ENCODE measurements at places on chromosomes 5 and 9.

DNA sequence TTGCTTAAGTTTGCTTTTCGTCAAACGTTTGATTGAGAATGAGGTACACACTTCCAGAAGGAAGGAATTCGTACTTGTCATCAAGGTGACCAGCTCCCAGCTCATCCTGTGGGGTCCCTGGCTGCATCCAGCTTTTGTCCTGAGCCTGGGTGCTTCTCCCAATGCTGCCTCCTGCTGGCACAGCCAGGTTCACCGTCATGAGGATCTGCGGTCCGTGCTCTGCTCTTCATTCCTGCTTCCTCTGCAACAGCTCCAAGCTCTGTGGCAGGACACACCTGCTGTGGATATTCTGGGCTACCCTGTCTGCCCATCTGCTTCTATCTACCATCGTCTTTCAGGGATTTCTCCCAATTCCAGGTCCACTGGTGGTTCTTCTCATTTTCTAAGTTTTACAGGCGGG, 13.3 kb upstream of the UBE2QL1 start:
- no peak for DNase-seq

DNA sequence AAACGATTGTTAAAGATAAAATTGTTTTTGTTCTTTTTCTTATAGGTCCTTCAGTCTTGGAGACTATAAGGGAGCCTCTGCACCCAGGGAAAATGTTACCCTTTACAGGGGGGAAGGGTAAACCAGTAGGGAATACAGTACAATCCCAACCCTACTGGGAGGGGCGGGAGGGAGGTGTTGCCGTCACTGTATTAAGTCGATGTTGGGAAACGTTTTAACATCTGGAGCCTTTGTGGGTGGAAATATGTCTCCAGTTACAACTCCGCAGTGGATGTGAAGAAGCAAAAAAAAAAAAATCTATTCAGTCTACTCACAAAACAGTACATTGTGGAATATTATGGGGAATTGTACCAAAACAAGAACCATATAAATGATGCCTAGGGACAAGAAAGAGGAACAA, 47.2 kb upstream of the FCHO2 start:
- DNase-seq = no peak

DNA sequence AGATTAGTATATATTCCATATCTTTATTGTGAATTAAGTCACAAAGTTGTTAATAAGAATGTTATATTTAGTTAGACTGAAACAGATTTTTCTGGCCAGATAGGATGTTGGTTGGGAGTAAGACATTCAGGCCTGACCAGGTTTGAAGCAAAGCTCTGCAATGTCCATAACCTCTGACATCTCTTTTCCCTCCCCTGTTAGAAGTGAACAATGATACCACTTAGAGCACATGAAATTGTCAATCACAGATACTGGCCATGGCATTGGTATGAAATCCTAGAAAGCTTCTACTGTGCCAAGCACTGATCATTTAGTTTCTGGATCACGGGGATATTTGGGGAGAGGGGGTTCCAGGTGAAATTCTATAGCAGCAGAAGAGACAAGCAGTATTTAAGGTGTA, 1455.1 kb upstream of the CDH9 start:
- DNase-seq = no peak

GRCh38 chr9:27453860-27454553, 70.1 kb upstream of the IFNK start:
- DNase-seq = no peak

DNA sequence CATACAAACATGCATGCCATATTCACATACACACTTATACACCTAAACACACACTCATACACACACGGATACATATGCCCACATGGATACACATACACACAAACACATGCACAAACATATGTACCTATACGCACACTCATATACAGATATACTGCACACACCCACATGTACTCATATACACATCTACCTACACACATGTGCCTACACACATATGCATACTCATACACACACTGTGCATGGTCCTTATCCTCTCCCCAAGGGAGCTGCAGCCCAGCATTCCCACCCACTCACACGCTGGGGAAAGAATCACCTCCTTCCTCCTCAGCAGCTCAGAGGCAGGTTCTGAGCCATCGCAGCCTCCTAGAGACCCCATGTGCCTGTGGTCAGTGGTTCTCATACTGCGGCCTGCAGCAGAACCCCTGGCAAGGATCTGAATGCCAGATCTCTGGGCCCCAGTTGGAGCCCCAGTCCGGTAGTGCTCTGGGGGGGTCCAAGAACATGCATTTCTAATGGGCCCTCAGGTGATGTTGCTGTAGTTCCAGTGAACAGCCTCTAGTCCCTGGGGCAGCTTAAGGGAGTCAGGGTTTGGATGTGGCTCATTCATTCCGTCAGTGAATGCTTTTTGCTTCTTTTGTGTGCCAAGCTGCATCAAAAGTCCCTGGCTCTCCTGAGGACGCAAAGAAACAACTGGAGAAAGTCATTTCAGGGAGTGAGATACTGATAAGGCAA, 39.0 kb downstream of the SEMA4D start:
- no peak for DNase-seq

- DNase-seq = no peak
Measured at GRCh38 chr5:143311428-143311827, 92.1 kb downstream of the NR3C1 start.

- DNase-seq = no peak
Measured at GRCh38 chr5:142446960-142447279, 122.1 kb upstream of the SPRY4 start.

- no peak for DNase-seq
Measured at GRCh38 chr5:87278590-87279100, 11.0 kb downstream of the RASA1 start.

DNA sequence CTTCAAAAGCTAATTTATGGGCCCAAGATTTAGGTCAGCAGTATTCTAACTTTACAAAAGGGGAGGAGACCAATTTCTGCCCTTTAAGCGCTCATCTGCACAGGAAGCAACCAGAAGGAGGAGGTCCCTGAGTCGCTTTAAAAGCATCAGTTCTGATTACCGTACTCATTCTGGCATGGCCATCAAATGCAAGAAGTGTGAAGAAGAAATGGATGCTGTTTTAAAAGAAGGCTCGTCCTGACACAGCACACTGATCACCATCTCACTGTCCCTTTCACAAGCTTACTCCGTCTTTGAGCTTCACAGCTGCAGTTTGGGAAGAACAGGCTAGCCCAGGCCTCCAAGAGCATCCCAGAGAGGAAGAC, 17.5 kb downstream of the ZNF608 start:
- no peak for DNase-seq

- DNase-seq = no peak
Measured at GRCh38 chr9:36935768-36936497, 98.1 kb downstream of the PAX5 start.

DNA sequence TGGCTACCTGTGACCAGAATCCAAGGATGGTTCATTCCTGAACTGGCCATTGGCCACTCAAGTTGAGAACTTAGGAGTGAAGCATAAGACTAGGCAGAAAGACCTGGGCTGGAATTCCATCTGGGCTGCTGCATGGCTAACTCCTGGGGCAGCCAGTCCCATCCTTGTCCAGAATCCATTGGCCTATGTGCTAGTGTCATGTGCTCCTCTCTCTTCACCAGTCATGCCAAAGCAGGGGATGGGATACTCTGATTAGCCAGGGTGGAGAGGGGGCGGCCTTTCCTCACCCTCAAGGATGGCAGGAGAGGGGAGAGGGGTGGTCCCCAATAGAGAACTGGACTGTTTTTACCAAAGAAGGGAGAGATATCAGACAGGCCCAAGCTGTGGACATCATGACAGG, 93.2 kb downstream of the ZNF618 start:
- DNase-seq = no peak

DNA sequence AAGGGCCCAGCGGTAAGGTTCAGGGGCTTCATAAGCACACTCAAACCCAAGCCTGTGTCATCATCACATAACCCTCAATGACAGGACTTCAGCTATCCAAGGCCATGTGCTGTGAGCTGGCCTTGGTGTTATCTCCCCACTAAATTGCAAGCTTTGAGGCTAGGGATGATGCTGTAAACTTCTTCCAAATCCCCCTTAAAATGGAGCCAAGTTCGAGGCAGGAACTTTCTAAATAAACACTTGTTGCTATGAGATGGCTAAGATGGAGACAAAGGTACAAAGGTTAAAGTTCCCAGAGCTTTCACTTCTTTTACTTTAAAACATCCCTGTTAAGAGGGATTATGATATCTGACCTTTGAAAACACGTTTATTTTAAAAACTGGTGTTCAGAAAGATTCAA, 123.6 kb downstream of the MYO10 start:
- DNase-seq = no peak

DNA sequence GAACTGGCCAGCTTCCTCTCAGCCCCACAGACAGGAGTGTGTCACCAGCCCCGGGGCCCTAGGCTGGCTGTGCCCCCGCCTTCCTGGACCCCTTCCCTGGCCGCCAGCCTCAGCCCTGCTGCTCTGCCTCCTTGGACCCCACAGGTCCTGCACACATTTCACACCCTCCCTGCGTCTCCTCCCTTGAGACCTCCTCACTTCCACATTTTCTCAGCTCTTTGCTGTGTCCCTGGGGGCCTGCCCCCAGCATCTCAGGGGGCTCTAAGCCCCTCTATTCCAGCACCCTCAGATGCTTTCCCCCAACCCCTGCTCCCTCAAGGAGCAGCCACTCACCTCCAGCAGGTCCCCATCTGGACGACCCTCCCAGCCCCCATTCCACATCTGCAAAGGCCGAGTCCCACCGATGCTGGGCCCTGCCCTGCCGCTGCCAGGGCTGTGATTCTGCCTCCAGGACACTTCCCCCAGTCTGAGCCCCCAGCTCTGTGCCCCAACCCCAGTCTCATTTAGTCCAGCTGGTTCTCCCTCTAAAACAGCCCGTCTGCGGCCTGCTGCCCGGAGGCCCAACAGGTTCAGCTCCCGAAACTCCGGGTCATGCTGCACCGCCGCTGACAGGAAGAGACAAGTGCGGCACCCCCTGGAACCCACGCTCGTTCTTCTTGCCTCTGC, 4.2 kb downstream of the SLC34A3 start:
- no peak for DNase-seq

DNA sequence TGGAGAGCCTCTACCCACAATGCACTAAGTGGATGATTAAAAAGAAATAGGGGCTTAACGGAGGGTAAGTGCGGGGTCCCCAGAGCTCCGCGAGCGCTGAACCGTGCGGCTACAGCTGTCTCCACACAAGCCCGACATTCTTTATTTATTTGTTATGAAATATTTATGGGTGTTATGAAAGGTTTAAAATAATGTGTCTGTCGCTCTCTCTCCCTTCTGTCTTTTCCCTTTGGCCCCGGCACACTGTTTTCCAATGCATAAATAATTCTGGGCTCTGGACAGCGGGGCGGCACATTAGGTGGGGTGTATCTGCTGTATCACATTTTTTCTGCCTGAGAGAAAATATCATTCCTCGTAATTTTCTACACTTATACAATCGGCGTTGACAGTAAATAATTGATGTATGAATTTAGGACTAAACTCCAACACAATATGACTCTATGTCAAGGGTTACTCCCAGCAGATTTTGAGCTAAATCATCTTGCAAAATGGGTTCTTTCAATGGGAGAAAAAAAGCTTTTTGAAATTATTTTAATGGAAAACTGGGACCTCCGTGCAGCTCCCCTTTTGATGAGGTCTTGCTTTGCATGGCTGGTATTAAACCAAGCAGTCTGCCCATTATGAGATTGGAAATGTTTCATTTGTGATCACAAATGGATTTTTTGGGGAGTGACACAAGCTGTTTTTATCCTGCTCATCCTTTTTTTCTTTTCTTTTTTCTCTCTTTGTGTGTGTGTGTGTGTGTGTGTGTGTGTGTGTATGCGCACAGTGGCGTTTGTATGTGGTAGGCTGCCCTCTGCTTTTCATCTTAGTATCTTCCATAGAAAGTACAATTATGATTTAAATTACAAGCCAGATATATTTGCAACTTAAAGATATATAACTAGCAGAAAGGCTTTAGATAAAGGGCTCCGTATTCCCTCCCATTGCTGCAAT, 370.6 kb upstream of the IRX4 start:
- no peak for DNase-seq

- DNase-seq = no peak
Measured at GRCh38 chr9:98992885-98993569, 49.3 kb downstream of the COL15A1 start.

GRCh38 chr5:14417792-14418765, 163.5 kb upstream of the OTULINL start:
- DNase-seq = no peak

DNA sequence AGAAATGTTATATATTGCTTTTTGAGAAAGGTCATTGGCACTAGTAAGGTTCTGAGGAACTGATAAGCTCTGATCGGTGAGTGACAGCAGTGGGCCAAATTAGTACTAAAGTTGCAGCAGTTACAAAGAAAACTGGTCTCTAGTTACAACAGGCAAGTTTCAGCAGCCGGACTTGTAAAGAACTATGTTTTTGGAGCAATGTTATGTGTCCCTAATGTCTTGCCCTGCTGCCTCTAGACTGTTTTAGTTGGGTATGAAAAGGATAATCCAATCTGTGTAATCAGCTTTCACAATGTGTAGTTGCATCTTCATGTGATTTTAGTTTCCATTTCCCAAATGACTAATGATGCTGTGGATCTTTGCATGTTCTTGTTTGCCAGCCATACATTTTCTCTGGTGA, 113.5 kb downstream of the CAMK4 start:
- DNase-seq = no peak
